ENCODE measurements at places on chromosomes 11 and 22. TPM values are rescaled to one million over a fixed set of nuclear protein-coding genes. Genes with fewer than 3 reads are reported as not detected.

DNA sequence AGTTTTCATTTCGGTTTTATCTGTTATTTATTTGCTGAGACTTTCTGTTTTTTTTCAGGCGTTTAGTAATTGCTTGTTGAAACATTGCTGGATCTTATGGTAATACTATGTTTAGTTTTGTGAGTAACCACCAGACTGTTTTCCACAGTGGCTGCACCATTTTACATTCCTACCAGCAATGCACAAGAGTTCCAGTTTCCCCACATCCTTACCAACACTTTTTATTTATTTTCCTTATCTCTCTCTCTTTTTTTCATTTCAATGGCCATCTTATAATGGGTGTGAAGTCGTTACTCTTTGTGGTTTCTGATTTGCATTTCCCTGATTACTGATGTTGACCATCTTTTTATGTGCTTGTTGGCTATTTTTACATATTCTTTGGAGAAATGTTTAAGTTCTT, 23.7 kb downstream of the USP47 start:
- DNase-seq: no peak

DNA sequence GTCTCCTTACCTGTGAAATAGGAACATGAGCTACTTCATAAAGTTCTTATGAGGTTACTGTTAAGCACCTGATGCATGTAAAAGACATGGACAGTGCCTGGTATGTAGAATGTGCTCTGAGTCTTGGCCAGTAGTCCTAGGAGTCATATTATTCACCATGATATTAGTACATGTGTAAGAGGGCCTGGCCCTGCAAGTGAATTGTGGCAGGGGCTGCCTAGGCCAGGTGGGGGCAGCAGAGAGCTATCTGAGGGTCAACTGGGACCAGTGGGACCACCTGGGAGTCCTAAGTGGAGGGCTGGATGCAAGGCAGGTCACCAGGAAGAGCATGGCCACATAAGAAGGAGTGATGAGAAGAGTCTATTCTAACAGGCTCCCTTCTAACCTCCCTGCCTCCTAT, 529.5 kb downstream of the SOX6 start:
- DNase-seq: peak; percentile 67

- peak; percentile 57 for DNase-seq
These were observed 116.7 kb downstream of the PHF21B start for GRCh38 chr22:44892803-44893730.

DNA sequence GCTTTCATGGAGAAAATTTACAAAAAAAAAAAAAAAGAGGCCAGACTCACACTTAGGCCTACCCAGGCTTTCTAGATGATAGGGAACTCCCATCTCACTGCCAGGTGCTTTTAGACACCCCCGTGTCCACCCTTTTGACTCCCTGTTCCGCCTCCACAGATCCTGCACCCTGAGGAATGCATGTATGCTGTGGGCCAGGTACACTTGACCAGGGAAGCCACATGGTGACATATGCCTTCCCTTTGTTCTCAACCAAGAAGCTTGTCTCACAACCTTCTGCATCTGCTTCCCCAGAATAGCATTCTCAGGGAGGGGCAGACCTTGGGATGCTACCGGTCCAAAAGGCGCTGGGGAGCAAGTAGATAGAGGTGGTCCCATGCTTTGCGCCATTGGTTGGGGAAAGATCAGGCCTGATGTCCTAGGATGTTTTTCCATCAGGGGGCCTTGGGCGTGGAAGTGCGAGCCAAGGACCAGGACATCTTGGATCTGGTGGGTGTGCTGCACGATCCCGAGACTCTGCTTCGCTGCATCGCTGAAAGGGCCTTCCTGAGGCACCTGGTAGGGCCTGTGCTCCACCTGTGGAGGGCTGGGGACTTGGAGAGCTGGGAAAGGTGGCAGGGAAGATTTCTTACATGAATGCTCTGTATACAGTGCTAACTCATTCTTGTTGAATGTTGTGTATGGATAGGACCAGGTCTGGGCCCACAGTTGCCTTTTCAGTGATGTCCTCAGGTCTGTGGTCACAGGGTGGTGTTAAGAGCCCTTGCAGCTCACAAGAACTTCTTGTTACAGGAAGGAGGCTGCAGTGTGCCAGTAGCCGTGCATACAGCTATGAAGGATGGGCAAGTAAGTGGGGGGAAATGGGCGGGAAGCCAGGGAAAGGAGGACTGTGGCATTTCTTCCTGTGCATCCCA, 7.5 kb downstream of the HMBS start:
- DNase-seq: no peak

- DNase-seq: no peak
These were observed 221.9 kb upstream of the TBCEL start for GRCh38 chr11:120801801-120802689.

GRCh38 chr22:29870574-29870973, 12.4 kb upstream of the MTMR3 start:
- DNase-seq: no peak

DNA sequence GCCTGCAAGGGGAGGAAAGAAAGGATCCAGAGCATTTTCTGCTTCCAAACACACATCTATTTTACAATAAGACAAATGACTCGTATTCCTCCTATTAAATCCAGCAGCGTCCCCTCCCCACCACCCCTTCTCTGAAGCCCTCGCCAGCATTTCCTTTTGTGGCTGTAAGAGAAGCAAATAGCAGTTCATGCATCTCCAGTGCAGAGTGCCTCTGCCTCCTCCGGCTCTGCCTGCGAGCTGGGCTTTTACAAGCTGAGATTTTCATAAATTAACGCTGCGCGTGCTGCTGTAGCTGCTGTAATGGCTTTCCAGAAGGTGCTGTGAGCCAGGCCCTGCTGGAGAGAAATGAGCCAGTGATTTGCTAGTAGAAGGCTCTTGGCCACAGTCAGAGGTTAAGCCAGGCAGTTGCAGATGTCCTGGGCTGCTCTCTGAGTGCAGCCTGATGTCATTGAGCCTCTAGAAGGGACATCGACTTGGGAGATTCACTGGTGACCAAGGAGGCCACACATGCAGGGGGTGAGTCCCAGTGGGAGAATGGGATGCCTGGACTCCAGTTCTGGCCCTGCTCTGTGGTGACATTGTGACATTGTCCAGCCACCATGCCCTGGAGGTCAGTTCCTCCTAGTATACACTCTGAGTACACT, 134.5 kb upstream of the NAV2 start:
- no peak for DNase-seq

GRCh38 chr22:49482811-49483210, 344.9 kb downstream of the BRD1 start:
- no peak for DNase-seq

Gene OR52I1
- total RNA-seq: not detected

DNA sequence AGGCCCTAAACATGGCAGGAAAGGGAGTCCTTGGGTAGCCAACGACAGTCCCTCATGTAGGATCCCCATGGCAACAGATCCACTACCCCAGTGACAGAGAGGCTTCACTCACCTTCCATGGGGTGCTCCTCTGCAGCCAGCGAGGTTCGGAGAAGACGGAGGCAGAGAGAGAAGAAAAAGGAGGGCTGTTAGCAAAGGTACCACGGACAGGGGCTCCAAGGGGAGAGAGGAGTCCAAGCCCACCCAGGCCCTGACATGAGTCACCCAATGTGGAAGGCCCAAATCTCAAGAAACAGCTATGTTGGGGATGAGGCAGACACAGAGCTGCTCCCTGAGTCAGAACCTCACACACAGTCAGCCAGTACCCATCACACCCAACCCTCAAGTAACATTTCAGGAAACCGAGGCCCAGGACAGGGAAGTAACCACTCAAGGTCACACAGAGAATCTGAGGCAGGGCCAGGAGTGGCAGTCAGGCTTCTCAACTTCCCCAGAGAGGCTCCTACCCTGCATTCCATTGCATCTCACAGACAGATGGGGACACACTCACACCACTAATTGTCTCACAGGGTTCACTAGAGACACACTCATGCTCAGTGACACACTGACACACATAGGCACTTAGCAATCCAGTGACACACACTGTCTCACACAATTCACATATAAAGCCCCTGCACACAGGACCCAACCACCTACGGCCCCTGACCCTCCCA, 25.2 kb downstream of the NRXN2 start:
- peak; percentile 12 for DNase-seq

Gene OR52N1
- not detected for total RNA-seq

- DNase-seq: peak; percentile 52
These were observed 14.1 kb downstream of the RHBDD3 start for GRCh38 chr22:29253561-29254285.

DNA sequence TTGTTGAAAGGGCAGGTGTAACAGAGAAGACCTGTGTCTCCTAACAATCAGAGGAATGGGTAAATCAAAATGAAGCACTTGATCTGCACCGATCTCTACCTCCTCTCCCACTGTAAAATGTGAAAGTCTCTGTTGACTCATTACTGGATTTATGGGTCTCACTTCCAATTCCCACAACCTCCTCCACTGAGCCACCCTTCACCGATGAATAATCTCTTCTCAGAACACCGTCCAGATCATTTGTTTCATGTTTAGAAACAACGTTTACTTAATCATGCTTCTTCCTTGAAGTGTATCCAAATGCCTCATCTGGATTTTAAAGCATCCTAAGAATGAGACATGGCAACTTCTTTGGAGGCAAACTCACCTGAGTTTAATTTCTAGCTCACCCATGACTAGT, 643.6 kb downstream of the ETS1 start:
- DNase-seq: no peak

GRCh38 chr11:8371516-8371884, 107.8 kb upstream of the LMO1 start:
- DNase-seq: no peak

GRCh38 chr22:22351366-22351765, 106.8 kb downstream of the VPREB1 start:
- DNase-seq: no peak

DNA sequence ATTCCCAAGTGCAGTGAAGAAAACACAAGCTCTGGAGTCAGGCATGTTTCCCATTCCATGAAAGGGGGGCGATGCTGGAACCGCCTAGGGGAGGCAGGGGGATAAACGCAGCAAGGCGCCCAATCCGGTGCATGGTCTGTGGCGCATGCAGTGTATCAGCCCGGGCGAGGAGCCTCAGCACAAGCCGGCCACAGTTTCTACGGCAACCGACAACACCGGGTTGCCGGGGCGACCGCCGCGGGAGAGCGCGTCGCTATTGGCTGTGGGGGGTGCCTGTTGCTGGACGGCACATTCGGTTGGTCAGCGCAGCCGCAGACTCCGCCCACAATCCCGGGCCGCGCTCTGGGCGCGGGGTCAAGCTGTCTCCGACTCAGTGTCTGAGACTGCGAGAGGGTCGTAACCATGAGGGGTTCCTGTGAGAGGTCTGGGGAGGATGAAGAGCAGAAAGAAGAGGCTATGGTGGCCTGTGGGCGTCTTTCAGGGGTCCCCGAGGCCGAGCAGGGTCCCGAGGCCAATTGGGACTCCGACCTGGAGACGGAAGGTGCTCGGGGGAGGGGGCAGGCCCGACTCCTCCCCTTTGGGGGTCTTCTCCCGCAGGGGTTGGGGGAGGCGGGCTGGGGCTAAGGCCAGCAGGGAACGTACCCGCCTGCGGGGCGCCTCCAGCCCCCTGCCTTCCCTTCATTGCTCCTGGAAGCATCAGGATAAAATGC, at the start of gene LRRC74B:
TSS of gene LRRC74B (plus strand) at position 362 of the 710 bp plus-strand sequence. CDS start at position 403, 41 bp downstream.
- DNase-seq: peak; percentile 91

DNA sequence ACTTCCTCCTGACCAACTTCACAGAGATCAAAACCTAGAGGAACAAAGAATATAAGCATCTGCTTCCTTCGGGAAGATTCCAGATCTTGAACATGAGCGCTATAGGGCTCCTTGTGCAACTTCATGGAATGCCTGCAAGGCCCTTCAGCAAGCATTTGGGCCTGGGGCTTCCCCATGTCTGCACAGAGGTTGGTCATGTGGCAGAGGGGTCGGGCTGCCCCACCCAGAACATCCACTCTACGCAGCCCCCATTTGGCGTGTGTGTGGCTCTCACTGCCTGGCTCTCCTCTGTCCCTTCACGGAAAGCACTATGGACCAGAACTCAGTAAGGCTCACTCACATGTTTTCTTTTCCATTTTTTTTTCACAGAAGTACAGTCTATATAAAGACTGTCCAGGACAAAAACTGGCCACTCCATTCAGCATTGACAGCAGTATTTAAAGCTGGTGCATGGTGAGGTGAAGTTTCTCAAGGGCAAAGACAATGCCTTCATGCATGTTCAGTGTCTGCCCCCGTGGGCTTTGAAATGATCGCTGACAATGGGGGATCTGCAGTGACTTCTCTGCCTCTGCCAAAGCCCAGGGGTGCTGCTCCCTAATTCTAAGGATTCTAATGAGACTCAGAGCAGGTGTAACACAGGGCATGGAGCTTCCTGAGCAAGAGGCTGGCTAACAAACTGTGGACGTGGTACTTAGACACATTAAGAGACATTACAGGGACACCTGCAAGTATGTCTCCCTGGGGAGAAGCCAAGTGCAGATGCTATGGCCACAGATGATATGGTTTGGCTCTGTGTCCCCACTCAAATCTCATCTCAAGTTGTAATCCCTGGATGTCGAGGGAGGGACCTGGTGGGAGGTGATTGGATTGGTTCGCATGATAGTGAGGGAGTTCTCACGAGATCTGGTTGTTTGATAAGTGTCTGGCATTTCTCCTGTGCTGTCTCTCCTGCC, 66.5 kb upstream of the PITPNB start:
- DNase-seq: no peak

GRCh38 chr22:21764038-21764804, 28.6 kb upstream of the YPEL1 start:
- peak; percentile 9 for DNase-seq

Gene BSX
- total RNA-seq: not detected

DNA sequence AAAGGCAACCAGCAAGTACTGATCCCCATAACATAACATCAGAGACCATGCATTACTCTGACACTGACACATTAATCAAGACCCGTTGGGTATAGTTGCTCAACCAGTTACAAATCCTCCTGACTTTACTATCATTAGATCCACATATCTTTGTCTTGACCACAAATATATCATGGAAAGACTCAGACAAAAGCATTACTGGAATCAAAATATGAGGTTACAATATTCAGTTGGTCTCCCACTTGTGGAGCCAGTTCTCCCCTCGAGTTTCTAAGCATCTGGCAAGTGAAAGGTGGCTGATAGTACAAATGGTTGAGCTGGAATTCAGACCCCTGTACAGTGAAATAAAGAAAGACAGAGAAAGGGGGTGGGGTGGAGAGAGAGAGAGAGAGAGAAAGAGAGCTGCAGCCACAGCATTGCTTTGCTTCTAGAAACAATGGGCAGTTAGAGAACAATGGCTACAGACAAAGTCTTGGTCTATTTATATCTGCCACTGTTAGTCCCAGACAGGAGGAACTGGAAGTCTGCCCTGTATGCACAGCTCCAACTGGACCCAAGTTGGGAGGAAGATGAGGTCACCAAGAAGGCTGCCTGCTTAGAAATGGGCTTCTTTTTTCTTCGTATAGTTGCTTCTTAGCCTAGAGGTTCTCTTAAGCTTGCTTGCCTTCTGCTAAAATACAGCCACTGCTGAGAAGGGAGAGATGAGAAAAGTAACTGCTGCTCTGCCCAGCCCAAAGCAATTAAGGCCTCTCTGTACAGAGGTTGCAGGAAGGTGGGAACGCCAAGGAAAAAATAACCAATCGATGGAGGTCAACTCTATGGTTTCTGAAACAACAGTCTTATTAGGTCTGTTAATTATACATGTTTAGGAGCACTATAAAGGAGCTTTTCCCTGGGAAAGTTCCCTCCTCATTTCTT, 85.5 kb downstream of the ETS1 start:
- no peak for DNase-seq

Gene RAD9A
- total RNA-seq: 20.7 TPM

All from upper lobe of right lung (tissue), 1 donor.